ENCODE measurements at places on chromosomes 16 and 17. TPM values are rescaled to one million over a fixed set of nuclear protein-coding genes. Genes with fewer than 3 reads are reported as not detected.

DNA sequence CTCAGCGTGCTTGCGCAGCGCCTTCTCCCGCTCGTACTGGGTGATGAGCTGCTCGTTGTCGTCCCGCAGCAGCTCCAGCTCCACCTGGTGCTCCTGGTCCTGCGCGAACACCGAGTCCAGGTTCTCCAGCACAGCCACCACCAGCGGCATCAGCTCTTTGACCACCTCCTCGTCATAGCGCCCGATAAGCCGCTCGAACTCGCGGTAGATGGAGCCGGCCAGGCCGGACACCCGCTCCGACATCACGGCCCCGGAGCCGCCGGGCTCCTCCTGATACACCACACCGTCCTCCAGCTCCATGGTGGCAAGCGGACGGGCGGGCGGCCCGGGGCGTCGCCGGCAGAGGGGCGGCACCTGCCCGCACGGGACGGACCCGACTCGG lies 320 bp downstream of the SPAG9 start:
- DNase-seq, result no peak

- DNase-seq, result no peak
Measured at GRCh38 chr16:90031186-90031930, 12.1 kb upstream of the DBNDD1 start.

ZNF629 gene
- total RNA-seq, result 7.8 TPM

DNA sequence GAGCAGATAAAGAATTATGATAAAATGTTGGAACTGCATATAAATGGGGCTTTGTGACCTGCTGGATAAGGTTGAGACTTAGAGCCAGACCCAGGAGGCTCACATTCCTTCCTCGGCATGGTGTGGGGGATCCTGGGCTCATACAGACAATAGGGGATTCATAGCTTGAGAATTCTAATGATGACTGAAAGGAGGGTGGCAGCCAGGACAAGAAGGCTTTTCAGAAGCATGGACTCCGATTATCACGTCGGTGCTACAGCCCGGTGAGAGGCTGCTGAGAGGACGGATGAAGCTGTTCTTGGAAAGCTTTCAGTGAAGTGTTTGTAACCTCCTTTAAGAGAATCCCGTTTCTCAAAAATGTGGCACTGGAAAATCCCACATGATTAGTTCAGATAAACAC lies 167.2 kb downstream of the ANKFN1 start:
- no peak for DNase-seq

- DNase-seq, result no peak
Measured at GRCh38 chr16:66226762-66227161, 139.7 kb upstream of the CDH5 start.

DNA sequence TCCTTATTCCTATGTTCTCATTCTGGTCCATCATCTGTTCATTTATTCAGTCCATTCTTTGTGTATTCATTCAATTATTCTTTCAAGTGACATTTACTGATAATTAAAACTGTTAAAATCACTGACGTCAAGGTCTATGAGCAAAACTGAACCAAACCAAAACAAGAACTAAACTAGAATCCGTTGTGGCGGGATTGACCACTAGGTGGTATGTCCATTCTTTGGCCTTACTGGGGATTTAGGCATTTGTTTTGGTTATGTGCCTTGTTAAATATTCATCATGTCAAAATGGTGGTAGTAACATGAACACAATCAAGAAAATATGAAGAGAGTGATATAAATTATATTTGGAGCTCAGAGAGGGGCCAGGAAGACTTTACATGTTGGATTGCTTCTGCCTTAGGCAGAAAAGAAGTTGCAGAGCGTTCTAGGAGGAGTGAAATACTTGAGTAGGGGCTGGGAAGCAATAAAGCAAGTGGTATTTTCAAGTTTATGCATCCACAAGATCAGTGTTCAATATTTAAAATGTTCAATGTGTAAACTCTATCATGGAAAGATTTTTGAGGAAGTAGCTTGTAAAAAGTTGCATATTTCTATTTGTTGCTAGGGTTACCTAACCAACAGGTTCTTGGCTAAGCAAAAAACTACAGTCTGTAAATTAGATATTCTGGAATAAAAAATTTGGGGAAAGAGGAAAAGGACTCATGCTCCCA lies 129.0 kb downstream of the CDH13 start:
- DNase-seq, result no peak

DNA sequence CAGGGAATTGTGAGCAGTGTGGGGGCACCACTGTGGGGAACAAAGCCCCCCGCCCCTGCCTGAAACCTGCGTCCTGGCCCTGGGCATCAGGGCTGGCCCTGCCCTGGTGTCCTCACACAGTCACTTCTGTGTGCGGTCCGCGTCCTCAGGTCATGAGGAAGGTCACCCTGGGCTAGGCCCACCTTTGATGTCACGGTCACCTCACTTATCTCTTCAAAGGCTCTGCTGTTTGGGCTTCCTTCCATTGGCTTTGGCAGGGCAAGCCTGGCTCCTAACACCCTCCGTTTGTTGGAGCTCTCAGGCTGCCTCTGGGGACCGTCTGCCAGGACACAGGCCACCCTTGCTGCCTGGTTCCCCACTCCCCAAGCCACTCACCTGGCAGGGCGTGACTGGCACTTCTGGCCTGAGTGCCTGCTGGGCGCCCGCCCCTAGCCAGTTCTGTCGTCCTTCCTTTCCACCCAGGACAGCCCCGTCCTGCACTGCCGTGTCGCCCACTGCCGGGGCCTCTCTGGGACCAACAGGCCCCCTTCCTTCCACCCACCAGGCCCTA lies 8.8 kb downstream of the CENPX start:
- no peak for DNase-seq

DNA sequence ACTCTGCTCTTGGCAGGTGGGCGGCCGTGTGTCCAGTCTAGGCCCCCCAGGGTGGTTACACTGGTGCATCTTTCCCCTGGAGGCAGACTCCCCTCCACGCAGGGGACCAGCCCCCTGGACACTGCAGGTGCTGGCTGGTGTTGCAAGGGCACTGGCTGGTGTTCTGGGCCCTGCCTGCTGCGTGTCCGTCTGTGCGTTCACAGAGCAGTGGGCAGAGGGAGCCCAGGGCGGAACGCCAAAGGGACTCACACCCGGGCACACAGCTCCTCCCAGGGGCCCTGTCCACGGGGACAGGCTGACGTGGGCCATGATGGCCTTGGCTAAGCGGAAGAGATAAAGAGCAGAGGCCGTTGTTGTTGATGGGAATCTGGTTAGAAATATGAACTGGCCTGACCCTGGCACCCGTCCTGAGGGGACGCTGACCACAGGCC lies 27.3 kb downstream of the ACSF3 start:
- DNase-seq, result no peak

GRCh38 chr17:81332914-81333528 lies 37.9 kb upstream of the SLC38A10 start:
- DNase-seq, result no peak

CCL5 gene
- not detected for total RNA-seq

DNA sequence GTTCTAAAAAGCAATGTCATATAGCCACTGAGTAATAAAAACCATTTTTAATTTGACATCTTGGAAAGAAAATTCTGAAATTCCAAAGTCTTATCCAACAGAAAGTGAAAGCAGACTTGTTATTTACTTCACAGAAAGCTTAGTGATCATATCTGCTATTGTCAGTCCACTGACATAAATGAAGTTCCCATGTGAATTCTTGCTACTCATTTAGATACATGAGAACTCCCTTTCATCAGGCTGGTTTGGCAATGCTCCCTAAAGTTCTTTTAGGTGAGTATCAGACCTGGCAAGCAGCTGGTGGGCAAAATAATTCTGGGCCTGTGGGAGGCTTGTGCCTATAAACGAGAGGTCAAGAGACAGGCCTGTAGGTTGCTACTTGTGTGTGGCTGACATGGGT lies 23.4 kb downstream of the NME2 start:
- DNase-seq, result no peak

GRCh38 chr16:11121083-11121608 lies 134.9 kb downstream of the SOCS1 start:
- no peak for DNase-seq

DNA sequence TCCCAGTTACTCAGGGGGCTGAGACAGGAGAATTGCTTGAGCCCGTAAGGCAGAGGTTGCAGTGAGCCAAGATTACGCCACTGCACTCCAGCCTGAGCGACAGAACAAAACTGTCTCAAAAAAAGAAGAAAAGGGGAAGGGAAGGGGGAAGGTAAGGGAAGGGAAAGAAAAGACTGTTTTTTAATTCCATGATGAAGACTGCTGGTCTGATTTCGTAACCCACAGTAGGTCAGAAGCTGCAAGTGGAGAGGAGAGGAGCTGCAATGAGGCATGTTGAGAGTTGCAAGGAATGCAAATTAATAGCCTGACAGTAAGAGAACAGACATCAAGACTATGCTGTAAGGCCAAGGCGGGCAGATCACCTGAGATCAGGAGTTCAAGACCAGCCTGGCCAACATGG lies 33.3 kb downstream of the HELZ start:
- no peak for DNase-seq

- no peak for DNase-seq
Measured at GRCh38 chr16:12551530-12551929, 252.2 kb downstream of the CPPED1 start.

DNA sequence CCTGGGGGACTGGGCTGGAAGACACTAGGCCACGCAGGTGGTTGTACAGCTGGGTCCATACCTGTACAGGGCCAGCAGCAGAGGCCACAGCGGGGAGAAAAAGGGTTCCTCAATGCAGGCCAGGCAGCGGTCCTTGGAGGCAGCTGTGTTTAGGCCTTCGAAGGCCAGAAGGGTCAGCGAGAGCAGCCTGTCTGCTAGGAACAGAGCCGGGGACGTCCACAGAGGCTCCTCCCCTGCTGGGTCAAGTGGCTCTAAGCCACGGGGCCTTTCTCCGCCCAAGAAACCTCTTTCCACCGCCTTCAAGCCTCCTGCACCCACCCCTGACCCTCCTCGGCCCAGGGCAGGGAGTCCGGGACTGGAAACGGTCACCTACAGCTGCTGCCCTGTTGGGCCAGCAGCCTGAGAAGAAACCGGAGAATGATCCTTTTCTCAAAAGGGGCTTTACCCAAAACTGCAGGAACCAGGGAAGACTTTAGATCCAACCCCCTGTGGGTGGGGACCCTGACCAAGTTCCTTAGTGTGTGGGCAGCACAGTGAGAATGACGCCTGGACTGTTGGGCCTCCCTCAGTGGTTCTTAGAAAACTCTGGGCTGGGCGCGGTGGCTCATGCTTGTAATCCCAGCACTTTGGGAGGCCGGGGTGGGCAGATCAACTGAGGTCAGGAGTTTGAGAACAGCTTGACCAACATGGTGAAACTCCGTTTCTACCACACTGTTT lies 8.4 kb upstream of the SPATA2L start:
- DNase-seq, result no peak

- DNase-seq, result no peak
Measured at GRCh38 chr17:75335315-75335714, 46.1 kb upstream of the SLC25A19 start.

DNA sequence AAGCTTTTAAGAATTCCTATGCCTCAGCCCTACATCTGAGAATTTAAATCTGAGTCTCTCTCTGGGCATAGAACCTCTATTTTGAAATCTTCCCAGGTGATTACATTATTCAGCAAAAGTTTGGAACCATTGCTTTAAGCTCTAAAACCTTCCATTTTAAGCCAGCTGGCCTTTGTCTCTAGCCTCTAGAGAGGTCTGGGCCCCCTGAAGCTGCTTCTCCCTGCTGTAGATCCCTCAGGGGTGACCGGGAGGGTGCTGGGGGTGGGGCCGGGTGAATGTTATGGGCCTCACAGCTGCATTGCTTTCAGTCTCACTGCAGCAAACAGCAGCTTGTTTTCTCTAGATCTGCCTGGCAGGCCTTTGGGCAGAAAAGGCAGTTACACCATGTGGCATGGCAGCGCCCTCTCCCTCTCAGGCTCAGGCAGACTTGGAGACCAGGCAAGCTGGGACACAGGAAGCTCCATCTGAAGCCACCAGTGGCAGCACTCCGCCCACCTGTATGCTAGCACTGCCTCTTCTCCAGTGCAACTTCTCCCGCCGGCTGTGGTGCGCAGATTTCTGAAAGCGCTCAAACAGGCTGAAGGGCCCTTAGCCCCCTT lies 66.3 kb downstream of the MPRIP start:
- DNase-seq, result no peak

GRCh38 chr17:45998987-45999899 lies at the start of gene STH:
Gene STH, plus strand, starts transcription at chr17:45999250. Its CDS starts 30 bp downstream, at chr17:45999280.
- DNase-seq, result no peak

DNA sequence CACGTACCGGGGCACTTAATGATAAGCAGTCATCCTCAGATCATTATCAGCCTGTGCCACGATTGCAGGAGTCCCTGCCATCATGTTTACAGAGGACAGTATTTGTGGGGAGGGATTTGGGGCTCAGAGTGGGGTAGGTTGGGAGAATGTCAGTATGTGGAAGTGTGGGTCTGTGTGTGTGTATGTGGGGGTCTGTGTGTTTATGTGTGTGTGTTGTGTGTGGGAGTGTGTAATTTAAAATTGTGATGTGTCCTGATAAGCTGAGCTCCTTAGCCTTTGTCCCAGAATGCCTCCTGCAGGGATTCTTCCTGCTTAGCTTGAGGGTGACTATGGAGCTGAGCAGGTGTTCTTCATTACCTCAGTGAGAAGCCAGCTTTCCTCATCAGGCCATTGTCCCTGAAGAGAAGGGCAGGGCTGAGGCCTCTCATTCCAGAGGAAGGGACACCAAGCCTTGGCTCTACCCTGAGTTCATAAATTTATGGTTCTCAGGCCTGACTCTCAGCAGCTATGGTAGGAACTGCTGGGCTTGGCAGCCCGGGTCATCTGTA lies 13.5 kb upstream of the EFCAB13 start:
- DNase-seq, result no peak

MPP3 gene
- total RNA-seq, result 46.8 TPM

PRSS33 gene
- total RNA-seq, result not detected

GRCh38 chr16:82598771-82599170 lies 28.0 kb upstream of the CDH13 start:
- no peak for DNase-seq

HSPB9 gene
- total RNA-seq, result not detected

- DNase-seq, result no peak
Measured at GRCh38 chr16:54636221-54636793, 294.4 kb upstream of the IRX5 start.

PRM2 gene
- total RNA-seq, result not detected

PEX12 gene
- 2.4 TPM for total RNA-seq

DNA sequence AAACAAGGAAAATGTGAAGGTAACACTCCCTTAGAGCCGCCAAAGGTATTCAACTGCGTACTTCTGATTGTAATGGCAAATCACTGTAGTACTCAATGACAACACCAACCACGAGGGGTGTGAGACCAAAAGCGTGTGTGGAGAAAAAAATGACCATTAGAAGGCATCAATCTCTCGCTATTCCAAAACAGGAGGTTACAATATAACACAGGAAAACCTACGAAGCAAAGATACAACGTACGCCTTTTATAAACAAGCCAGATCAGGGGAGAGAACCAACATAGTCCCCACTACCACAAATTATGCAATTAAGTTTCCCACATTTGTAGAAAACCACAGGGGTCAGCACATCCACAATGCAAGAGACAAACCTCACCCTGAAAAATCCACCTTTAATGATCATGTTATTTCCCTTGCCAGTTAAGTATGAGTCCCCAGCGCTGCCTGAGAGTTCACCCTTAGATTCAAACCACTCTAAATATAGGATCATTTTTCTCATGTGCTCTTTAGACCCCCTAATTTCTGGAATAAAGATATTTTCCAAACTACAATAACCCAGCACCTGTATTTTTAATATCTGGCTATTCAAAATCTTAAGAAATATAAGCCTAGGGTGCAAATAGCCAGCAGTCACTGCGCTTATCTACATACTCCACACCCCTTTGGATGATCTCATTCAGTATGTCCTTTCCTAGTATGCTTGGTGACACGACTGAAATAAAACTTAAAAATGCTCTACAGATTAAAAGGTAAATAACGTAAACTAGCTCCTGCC lies 12.4 kb downstream of the TEX14 start:
- peak; percentile 81 for DNase-seq

GRCh38 chr17:21288571-21289017 lies 4.1 kb downstream of the MAP2K3 start:
- DNase-seq, result peak; percentile 31

ITGAX gene
- total RNA-seq, result not detected

GRCh38 chr16:64540434-64540833 lies 581.4 kb downstream of the CDH11 start:
- no peak for DNase-seq
